ENCODE measurements at places on chromosomes 1 and 21.

DNA sequence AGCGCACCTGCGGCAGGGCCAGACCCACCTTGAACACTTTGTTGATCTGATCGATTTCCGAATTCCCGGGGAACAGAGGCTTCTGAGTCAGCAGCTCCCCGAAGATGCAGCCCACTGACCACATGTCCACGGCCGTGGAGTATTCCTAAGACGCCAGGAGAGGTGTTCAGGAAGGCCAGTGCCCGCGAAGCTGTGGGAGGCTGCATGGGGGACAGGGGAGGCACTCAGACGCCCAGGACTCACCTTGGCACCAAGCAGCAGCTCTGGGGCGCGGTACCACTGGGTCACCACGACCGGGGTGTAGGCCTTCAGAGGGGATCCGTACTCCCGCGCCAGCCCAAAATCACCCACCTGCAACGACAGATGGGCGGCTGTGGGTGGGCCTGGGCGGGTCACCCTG is 11.2 kb upstream of the SLC35E2B start:
- DNase-seq: no peak

DNA sequence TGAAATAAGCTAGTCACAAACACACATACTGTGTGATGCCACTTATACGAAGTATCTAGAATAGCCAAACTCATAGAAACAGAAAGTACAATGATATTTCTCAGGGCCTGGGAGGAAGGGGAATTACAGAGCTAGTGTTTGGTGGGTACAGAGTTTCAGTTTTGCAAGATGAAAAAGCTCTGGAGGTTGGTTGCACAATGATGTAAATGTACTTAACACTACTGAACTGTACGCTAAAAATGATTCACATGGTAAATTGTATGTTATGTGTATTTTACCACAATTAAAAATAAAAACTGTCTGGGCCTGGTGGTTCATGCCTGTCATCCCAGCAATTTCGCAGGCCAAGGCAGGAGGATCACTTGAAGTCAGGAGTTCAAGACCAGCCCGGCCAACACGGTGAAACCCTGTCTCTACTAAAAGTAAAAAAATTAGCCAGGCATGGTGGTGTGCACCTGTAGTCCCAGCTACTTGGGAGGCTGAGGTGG is 15.3 kb upstream of the FHAD1 start:
- DNase-seq: no peak

DNA sequence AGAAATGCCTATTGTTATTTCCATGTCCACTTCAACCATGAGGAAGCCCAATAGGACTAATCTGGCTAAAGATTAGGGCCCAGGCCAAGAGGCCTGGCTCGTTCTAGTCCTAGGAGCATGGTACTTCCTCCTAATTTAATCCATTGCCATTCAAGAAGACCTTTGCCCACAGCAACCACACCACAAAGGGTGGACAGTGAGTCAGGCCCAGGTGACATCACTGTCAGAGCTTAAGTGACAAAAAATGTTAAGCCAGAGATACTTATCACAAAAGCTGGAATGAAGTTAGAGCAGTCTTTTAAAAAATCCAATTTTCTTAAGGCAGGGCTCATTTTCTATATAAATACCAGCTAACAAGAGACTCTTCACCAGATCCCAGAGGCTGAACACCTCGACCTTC is at the start of gene SPRR3:
SPRR3 (plus strand) TSS at position 368 of the 400 bp plus-strand sequence. CDS start 1,272 bp downstream, outside the sequence.
- DNase-seq: no peak

- no peak for DNase-seq
Measured at GRCh38 chr1:98103617-98104285, 182.9 kb upstream of the DPYD start.

GRCh38 chr1:111190931-111191451 is 9.5 kb downstream of the DENND2D start:
- no peak for DNase-seq

GRCh38 chr1:153661111-153661708 is 2.7 kb downstream of the SNAPIN start:
- no peak for DNase-seq

- DNase-seq: no peak
Measured at GRCh38 chr1:41977326-41977725, 58.6 kb upstream of the HIVEP3 start.

DNA sequence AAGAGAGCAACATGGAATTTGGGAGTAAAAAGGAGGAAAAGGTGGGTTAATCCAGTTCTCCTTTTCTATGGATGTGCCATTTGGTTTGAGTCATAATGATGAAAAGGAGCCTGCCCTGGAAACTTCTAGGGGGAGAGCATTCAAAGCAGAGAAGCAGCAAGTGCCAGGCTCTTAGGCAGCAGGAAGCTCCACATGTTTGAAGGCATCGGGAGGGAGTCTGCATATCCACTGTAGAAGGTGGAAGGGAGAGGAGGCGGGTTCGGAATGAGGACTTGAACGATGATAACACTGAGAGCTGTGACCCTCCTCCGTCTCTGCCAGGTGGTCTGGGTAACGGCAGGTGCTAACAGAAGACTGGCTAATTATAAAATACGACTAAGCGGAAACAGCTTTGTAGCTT is 128.2 kb downstream of the RYR2 start:
- no peak for DNase-seq

GRCh38 chr1:76782809-76783208 is 84.5 kb upstream of the ST6GALNAC5 start:
- no peak for DNase-seq

- DNase-seq: no peak
Measured at GRCh38 chr1:228085287-228085951, 2.9 kb downstream of the ARF1 start.

- DNase-seq: no peak
Measured at GRCh38 chr1:56301791-56302190, 277.6 kb downstream of the PLPP3 start.

DNA sequence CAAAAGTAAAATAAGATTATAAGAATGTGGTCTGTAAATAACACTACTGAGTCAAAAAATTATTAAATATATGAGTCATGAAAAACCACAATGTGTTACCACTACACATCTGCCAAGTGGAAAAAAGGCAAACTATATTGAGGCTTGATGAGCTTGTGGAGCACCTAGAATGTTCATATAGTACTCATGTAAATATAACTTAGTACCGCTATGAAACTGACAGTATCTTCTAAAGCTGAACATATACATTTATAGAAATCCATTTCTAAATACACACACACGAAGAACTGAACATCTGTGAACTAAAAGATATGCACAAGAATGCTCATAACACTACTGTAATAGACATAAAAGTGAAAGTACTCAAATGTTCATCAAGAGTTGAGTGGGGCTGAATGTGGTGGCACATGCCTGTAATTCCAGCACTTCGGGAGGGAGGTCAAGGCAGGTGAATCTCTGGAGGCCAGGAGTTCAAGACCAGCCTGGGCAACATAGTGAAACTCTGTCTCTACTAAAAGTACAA is 18.5 kb upstream of the GBP3 start:
- no peak for DNase-seq

DNA sequence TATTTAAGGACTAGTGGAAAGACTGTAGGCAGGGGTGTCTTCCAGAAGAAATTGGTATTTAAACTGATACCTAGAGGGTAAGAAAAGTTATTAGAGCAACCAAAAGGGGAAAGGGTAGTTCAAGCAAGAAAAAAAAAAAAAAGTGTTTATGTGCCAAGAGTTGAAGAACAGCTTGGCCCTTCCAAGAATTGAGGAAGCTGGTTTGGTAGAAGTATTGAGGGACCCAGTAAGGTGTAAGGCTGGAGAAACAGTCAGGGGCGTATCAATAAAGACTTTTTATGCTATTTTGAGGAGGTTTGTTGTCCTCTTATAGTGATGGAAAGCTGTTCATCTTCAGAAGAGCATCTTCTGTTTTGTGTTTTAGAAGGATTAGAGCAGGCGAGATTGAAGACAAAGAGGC is 108.3 kb downstream of the PTPRC start:
- DNase-seq: no peak

GRCh38 chr1:247402120-247402675 is 13.8 kb upstream of the NLRP3 start:
- no peak for DNase-seq
